Stimulated activated CD4-positive, alpha-beta T cell treated with anti-CD3 and anti-CD28 coated beads, Interleukin-1b, Interleukin-23, amount 100 ng/mL, for 24 hours (primary cell): ENCODE measurements at places on chromosomes 4 and X.

DNA sequence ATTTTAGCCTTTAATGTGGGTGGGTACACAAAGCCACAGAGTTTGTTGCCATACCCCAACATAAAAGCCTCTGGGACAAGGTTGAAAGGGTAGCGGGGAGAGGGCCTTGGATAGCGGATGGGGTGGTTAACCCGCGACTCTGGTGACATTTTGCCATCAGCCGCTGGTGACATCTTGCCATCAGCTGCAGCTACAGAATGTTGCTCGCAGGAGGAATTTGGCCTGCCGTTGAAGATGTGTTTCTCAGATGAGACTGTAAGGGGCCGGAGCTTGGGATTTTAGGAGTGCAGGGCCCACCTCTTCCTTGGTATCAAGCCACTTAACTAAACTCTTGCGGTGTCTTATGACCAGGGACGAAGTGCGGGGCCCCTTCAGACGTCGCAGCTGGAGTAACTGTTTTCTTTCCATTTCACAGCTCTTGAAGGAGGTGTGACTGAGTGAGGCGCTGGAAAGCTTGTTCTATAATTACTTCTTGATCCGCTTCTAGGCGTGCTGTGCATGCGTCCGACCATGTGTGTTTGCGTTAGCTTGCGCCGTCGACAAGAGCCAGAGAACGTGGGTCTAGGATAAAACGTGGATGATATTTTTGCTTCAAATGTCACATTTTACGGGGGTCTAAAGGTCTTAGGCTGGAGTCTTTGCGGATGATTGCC is 820 bp upstream of the RASL11B start:
- DNase-seq, result no peak

DNA sequence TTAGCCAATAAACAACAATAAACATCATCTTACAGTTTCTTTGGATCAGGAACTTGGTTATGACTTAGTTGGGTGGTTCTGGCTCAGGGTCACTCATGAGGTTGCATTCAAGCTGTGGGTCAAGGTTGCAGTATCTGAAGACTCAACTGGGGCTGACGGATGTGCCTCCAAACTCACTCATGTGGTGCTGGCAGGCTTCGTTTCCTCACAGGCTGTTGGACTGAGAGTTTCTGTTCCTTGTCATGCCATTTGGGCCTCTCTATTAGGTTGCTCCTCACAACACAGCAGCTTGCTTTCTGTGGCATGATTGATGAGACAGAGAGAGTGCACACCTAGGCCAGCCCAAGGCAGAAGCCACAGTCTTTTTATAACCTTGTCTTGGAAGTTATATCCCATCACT is 20.7 kb downstream of the FRMPD3 start:
- DNase-seq, result no peak

DNA sequence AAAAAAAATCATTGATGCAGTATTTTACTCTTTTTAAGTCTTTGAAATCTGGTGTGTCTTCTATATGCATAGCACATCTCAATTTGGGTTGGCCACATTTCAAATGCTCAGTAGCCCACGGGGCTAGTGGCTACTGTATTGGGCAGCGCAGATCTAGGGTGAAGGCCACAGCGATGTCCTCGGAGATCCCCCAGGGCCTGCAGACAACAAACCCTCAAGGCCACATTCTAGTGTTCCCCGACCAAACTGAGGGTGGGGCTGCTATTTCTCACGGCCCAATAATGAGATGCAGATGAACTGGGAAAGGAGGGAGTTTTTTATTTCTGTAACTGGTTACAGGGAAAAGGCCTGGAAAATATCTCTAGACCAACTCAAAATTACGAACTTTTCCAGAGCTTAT is 23.6 kb downstream of the NYX start:
- no peak for DNase-seq

DNA sequence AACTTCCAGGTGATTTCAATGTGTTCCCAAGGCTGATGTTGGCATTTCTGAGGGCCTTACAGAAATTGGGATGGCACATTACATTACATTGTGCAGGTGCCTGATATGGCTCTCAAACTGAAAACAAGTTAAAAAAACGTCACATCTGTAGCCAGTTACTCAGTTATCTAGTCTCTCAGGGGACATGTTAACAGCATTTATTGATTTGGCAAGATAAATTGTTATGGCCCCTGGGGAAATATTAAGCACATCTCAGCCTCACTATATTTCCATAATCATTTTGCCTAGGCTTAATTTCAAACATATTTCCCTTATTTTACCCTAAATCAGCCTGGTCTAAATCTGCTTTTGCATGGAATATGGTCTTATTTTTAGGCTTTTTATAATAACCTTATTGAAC is 290.0 kb downstream of the IL15 start:
- no peak for DNase-seq

DNA sequence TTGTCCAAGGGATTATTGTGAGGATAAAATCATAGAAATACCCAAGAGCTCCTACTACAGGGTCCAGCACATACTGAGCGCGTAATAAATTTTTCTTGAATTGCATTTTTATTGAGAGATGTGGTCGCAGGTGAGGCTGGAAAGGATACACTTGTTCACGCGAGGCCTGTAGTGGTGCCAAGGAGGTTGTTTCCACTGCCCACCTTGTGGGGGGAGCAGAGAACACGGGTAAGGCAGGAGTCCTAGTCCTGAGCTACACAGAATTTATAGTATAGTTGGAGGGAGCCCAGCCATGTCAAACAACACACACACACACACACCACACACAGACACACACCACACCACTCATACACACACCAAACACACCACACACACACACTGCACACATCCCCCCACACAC is 31.8 kb upstream of the CYP4V2 start:
- DNase-seq, result no peak

DNA sequence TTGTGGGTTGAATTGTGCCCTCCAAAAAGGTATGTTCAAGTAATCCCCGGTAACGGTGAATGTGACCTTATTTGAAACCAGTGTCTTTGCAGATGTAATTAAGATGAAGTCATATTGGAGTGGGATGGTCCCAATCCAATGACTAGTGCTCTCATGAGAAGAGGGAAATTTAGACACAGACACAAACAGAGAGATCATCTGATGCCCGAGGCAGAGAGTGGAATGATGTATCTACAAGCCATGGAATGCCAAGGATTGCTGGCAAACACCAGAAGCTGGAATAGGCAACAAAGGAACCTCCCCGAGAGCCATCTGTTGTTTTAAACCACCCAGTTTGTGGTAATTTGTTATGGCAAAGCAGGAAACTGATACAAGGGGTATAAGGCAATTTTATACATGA is 35.1 kb downstream of the RPS6KA3 start:
- DNase-seq, result no peak

GRCh38 chr4:113952452-113953029 is 26.9 kb downstream of the ARSJ start:
- DNase-seq, result peak; percentile 7

DNA sequence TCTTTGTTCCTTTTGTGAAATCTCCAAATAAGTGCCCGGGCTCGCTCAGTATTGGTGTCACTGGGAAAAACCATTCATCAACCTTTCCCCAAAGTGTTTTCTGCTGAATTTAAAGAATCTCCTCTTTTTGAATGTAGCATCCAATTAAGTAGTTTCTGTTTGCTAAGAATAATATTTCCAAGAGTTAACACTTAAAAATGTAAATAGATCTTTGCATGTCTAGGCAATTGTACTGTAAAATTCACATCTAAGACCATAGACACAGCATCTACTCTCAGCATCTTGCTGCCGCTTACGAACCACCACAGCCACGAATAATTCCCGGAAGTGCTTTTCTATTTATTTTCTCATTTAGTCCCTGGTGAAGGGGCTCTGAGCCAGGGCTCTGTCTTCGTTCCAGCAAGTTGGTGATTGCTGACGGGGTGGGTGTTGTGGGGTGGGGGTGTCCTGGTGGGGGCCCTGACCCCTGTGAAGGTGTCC is 1.4 kb downstream of the NSG1 start:
- no peak for DNase-seq

GRCh38 chrX:24955372-24955930 is 60.3 kb downstream of the ARX start:
- no peak for DNase-seq

GRCh38 chr4:145528601-145529000 is 46.9 kb downstream of the SMAD1 start:
- DNase-seq, result no peak

- DNase-seq, result no peak
Observed at GRCh38 chr4:98501383-98501782, 157.0 kb downstream of the TSPAN5 start.

DNA sequence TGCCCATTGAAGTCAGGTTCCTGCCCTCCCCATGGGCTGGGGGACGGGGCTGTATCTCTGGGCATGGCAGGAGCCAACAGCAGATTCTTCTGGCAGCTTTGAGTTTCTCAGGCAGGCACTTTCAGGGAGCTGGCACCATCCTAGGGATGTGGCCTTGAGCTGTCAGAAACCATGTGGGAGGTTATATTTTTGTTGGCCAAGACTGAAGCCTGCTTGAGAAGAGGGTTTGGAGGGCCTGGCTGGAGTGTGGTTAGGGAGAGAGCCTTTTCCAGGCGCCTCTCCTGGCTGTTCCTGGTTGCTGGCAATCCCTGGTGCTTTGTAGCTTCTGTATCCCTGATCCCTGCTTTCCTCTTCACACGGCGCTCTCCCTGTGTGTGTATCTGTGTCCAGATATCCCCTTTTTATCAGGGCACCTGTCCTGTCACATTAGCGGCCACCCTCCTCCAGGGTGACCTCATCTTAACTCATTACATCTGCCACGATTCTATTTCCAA is 30.6 kb upstream of the SORCS2 start:
- DNase-seq, result no peak

DNA sequence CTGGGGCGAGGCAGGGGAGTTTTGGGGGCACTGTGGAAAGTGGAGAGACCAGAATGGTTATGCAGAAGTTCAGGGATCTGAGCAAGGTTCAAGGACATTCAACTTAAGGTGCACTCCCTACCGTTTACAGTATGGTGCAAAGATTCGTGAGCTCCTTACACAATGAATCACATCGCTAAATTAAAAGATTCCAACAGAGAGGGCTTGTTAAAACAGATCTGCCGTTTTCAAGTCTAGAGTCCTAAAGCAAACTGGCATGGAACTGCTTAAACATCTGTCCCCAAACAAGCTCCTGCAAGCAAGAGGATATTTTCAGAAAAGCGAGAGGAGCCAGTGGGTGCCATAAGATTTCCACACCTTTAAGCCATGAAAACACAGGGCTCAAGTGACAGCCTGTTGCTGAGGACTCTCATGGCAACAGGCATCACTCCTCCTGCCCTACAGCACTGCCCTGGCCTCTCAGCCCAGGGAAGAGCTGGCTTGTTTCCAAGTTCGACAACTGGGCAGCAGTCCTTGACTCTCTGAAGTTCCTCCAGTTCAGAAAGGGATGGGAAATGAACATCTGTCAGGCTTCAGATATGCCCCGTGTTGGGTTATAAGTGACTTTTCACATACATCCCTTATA is 10.0 kb downstream of the FAM184B start:
- no peak for DNase-seq

GRCh38 chr4:159298502-159298901 is 195.6 kb downstream of the RAPGEF2 start:
- DNase-seq, result no peak

DNA sequence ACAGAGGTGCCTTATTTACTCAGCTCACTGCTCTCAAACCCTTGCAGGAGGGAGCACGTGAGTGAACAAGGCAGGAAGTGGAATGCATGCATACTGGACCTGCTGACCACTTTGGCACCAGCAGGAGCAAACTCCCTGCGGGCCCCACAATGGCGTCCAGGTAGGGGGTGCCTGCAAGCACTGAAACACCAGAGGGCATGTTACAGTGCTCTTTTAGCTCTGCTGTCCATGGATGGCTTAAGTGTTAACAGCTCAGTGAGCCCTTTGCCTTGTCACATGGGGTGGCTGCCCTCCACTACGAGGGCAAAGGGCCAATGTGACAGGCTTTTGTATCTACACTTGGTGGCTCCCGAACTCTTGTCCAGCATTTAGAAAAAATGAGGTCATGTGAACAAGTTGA is 199.5 kb upstream of the UGT8 start:
- no peak for DNase-seq

DNA sequence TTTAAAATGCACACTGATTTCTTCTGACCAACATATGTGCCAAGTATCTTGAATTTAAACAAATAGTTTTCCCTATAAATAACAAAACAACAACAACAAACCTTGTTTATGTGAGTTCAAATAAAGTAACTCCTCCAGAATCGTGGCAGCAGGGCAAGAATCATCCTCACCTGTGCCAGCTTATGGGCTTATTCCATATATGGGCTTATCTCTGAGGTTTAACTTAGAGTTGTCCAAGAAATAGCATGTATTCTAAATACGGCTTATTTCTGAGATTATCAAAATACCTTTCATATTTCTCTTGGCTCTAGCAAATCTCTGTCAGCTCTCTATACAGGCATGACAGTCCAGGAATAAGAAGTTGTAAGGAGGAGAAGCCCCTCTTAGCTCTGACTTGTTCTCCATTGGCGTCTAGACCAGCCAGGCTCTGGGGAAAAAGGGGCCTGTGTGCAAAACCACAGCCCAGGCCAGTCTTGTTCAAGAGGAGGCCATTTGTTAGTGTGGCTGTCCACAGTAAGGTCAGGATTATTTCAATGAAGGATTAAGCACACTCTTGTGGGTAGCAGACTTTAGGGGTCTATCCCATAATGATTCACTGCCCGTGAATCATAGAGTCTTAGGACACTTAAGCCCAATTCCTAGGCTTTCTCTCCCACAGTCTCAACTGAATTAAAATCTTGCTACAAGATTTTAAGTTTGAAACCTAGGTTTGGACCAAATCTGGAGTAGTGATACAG is 63.2 kb downstream of the FRAS1 start:
- DNase-seq, result no peak

DNA sequence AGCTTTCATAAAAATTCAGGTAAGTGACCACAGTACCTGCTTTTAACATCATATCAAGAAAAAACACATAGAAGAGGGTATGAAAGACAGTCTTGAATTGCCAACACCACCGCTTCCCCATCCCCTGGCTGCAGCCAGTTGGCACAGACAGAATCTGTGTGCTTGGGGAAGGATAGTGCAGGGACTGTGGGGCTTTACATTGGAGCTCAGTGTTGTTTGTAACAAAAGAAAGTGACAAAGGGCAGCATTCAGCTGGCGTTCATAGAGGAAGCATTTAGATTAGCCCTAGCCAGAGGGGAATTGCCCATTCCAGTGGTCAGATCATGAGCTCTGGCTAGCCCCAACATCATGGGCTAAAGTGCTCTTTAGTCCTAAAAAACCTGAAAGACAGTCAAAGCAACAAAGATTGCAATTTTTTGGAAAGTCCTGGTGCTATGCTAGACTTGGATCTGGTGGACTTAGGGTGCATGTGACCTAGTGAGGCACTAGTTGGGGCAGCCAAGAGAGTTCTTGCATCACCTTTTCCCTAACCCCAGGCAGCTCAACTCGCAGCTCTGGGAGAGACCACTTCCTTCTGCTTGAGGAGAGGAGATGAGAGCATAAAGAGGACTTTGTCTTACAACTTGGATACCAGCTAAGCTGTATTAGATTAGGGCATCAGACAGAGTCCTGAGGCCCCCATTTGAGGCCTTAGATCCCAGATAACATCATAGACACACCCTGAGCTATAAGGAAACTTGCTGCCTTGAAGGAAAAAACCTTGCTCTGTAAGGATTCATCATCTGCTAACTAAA is 1602.4 kb upstream of the ADGRL3 start:
- no peak for DNase-seq

DNA sequence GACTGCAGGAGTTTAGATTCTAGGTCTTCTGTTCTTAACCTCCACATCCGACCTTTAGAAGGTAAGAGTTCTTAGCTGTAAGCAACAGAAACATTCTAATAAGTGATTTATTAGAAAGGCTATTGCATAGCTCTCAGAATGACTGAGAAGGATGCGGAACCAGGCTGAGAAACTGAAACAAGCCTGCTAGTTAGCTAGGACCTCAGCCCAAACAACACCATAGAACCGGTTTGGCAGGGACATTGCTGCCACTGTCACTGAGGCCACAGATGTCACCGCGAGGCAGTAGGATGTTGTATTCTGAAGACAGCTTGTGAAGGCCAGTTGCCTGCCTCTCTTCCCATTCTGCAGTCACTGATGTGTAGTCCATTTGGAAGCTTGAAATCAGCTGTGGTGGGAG is 160.0 kb upstream of the ARX start:
- no peak for DNase-seq
